ENCODE measurements at places on chromosomes 6 and 20. TPM values are rescaled to one million over a fixed set of nuclear protein-coding genes. Genes with fewer than 3 reads are reported as not detected.

GRCh38 chr6:122838060-122838780 is 49.2 kb downstream of the SMPDL3A start:
- no peaks in the 10 kb centered on the region for H3K36me3 ChIP-seq
- H3K4me1 ChIP-seq: no peaks in the 10 kb centered on the region
- H3K27me3 ChIP-seq: no peaks in the 10 kb centered on the region
- no peak for DNase-seq
- H3K4me3 ChIP-seq: no peak overlapping the region

Gene MYT1
- not detected for total RNA-seq

Gene SLA2
- 0.29 TPM for total RNA-seq

GRCh38 chr20:57342829-57343228 is 8.2 kb upstream of the RAE1 start:
- no peaks in the 10 kb centered on the region for H3K4me1 ChIP-seq
- H3K36me3 ChIP-seq: no peaks in the 10 kb centered on the region
- DNase-seq: no peak

Gene PRDM1
- 1.8 TPM for total RNA-seq
